ENCODE measurements at places on chromosomes 16 and 17.
A peak's percentile ranks its signal among the peaks of the same experiment; 100 is the strongest.

- peak; percentile 85 for DNase-seq
Observed at GRCh38 chr17:79988185-79988971, 47.3 kb downstream of the TBC1D16 start.

GRCh38 chr16:65624229-65624628, 502.4 kb upstream of the CDH11 start:
- DNase-seq, result no peak

GRCh38 chr16:53792161-53792951, 88.4 kb downstream of the FTO start:
- DNase-seq, result no peak

DNA sequence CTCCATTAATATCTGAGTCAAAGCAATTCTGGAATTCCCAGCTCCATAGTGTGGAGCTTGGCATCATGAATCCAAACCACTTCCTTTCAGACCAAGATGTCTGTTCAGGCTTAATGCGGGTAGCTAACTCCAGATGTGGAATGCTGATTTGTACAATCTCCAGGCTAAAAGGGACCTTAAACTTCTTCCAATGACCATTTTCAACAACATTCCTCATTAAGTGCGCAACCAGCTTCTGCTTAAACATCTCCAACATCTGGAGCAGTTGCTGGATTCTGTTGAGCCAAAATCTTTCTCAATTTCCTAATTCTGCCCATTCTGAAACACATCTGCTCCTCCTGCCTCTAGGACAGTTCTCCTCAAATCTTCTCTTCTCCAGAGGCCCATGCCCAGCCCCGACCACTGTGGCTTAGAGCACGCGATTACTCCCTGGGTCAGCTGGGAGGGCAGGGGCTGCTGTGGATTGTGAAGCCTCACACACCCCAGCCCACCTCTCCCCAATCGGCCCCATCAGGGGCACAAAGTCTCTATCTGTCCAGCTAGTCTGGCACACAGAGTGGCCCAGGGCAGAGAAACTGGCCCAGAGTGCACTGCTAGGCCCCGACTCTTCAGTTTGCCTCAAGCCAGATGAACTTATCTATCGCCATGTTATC, 36.2 kb downstream of the ASPA start:
- DNase-seq, result no peak

DNA sequence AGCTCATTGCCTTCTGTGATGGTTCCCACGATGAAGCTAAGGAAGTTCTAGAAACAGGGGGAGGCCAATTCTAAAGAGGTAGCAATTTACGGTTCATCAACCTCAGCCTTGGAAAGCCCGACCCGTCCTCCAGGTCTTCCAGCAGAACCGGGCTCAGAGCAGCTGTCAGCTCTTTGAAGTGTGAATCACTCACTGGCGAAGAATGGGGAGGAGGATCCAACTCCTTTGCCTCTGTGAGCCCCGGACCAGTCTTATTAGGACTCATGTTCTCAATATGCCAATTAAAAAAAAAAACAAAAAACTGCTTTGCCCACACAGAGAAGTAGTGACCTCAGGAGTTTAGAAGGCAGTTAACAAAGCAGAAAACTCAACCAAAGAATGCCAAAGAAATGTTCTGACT, 31.4 kb downstream of the STX8 start:
- no peak for DNase-seq

DNA sequence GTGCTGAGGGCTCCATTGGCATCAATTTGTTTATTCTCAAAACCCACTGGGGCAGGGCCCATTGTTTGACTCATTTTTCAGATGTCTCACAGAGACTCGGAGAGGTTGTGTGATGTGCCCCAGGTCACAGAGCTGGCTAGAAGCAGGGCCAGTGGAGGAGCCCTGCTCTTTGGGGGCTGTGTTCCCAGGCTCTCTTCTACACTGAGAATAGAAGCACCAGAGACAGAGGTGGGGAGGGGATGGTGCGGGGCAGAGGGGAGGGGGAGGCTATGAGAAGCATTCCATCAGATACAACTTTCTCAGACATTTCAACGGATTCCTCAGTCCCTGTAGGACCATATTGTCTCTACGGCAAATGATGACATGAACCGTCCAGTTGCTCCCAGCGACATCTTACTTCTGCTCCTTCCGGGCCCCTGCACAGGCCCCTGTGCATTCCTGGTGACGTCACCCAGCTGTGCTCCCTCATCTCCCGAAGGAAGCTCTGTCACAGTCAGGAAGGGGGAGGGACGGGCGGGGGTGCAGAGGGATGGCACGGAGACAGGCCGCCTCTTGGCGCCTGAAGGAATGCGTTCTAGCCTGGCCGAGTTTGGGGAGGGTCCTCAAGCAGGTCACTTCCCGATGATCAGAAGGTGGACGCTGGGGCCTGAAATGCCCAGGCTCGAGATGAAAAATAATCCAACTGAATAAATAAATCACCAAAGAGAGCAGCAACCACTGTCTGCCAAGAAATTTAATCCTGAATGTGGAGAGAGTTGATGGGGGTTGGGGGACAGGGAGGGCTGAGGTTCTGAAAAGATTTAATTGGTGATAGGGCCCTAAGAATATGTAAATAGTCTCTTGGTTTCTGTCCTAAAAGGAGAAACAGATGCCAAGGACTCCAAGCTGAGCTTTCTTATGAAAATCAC, 114.1 kb downstream of the NOG start:
- peak; percentile 68 for DNase-seq
